ENCODE measurements at places on chromosomes 5 and 9.

GRCh38 chr5:2752821-2753439, 1.5 kb upstream of the IRX2 start:
- DNase-seq: no peak

GRCh38 chr9:6356441-6356840, 28.3 kb downstream of the TPD52L3 start:
- DNase-seq: no peak

- DNase-seq: no peak
These were observed 140.8 kb upstream of the LMX1B start for GRCh38 chr9:126472948-126473298.

- DNase-seq: no peak
These were observed 190.1 kb downstream of the CWC27 start for GRCh38 chr5:64958757-64959391.

DNA sequence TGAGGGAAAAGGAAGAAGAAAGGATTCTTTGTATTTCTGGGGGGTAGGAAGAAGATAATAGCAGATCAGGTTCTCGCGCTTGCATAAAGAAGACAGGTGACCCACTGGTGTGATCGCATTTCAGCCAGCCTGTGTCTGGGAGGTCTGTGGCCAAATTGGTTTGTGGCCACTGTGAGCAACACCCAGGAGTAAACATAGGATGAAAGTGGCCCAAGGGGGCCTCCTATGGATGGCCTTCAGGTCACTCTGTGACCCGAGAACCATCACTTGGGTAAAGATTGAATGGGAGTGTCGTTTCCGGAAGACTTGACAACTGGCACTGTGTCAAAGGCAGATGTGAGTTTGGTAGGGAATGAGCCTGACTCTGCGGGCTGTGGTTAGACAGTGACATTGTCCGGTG, 34.2 kb downstream of the RAI14 start:
- no peak for DNase-seq

GRCh38 chr9:121253821-121254501, 14.0 kb upstream of the GSN start:
- DNase-seq: no peak

DNA sequence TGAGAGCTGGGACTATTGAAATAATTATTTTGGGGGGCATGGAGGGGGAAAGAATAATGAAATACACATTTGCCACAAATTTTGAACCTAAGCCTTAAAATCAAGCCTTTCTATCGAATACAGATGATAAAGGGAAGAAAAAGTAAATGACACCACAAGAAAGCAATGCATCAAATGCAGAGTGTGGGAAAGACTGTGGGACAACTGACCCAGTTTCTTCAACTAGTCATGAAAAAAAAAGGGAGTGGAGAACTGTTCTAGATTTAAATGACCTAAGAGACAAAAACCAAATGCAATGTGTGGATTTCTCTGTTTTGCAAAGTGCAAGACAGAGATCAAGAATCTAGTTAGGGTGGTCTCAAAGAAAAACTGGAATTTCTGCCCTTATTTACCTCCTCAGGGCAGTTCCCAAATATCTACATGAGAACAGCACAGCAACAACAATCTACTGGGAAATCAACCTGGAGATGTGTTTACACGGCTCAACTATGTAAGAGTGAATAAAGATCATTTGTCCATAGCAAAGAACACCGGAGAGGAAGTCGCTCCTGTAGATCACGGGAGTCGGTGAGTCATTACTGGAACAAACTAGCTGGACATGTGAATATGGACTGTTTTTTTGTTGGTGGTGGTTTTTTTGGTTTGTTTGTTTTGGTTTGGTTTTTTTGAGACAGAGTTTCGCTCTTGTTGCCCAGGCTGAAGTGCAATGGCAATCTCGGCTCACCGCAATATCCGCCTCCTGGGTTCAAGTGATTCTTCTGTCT, 145.9 kb downstream of the DROSHA start:
- DNase-seq: no peak

DNA sequence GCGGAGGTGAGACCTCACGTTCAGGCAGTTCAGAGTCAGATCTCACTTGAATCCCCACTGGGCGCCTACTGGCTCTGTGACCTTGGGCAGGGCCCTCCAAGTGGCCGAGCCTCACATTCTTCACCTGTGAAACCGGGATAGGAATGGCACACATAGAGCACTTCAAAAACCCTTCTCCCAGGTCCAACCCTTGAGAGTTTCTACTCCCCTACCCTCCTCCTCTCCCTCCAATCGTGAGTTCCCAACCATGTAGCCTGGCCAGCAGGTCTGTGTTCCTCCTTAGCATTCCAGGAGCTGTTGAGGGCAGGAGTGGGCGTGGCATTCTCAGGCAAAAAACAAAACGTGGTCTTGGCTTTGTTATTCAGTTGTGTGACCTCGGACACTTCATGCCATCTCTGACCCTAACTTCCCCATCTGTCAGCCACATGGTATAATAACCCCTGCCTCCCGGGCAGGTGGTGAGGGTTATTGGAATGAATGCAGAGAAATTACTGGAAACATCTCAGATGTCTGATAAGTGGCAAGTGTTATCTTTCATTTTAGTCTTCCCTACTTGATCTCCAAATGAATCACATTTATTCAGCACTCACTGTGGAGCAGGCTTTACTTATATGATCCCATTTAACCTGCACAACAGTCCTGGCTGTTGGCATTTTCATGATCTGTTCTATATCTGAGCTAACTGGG, 112.8 kb upstream of the BOD1 start:
- no peak for DNase-seq

DNA sequence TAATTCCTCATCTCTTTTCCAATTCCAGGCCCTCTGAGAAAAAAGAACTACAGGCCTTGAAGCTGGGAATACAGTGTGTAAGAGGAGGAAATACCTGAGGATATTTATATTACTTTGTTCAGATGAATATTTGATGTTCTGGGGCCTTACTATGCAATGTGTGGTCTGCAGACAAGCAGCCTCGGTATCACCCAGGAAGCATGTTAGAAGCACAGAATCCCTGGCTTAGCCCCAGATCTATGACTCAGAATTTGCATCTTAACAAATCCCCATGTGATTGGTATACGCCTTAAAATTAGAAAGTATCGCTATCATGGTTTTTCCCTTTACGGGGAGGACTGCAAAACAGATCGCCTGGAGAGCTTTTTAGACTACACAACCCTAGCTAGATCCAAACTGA, 121.0 kb downstream of the JAKMIP2 start:
- no peak for DNase-seq

DNA sequence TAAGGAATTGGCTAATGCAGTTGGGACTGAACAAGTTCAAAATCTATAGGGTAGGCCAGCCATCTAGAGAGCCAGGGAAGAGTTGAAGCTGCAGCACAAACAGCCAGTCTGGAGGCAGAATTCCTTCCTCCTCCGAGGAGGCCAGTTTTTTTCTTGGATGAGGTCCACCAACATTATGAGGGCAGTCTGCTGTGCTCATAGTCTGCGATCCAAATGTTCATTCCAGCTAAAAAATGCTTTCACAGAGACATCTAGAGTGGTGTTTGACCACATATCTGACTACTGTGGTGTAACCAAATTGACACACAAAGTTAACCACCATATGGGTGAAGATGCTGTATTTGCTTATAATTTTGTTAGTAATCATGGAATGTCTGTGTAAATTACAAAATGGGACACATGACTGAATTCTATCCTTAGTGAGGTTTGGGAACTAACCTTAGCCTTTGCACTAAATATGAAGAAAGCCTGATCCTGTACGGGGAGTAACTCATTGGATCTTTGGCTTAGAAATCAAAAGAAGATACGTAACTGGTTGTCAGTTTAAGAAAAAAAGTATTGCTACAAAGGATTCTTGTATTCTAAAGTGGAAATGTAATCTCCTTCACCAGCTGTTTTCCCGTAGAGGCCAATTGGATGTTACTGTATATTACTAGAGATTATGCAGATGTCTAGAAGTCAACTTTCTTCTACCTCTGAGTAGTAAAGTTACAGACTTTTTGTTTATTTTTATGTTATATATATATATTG, 70.6 kb downstream of the SPIN1 start:
- DNase-seq: no peak

DNA sequence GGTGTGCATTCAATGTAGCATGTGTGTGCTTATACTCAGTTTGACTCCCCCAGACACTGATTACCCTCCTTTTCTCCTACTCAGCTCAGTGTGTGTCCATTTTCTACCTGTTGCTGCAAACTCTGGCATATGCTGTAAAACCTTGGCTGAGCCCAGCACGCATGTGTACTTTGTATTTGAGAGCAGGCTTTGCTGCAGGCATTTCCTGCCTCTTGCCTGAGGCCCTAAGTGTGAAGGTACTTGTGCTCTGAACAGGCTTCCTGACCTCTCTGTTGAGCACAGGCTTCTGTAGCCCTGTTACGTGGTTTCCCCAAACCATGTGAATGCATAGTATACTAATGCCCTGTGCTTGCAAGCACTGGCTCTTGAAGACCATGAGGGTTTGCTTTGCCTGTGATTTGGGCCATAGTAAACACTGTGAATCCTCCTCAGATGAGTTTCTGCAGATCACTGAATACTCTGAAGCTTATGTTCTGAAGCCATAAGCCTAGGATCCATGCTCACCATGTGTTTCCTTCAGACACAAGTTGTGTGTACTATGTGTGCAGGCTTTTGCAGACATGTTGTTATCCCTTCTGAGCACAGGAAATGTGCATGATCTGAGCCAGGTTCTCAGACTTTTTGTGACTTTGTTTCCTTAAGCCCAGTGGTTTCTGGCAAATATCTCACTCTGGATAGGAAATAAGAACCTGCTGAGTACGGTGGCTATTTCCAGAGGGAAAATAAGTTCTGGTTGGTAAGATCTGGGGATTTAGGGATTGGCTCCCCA, 124.9 kb upstream of the RUSC2 start:
- DNase-seq: no peak

GRCh38 chr5:177403102-177403791, 2.8 kb upstream of the PFN3 start:
- DNase-seq: no peak

GRCh38 chr5:369151-369868, 47.8 kb downstream of the AHRR start:
- peak; percentile 91 for DNase-seq

DNA sequence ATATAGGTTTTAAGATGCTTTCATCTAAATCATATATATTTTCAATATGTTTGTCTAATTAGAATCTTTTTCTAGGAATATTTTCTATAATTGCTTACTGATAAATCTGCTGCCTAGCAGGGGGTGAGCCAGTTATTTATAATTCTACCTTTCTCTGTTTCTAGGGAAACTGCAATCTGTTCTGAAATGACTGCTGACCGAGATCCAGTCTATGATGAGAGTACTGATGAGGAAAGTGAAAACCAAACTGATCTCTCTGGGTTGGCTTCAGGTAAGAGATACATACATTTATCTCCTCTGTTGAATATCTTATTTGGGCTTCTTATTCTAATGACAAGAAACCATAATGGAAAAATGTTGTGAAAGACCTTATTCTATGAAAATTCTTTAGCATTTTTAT, 127.3 kb downstream of the XRCC4 start:
- DNase-seq: no peak

DNA sequence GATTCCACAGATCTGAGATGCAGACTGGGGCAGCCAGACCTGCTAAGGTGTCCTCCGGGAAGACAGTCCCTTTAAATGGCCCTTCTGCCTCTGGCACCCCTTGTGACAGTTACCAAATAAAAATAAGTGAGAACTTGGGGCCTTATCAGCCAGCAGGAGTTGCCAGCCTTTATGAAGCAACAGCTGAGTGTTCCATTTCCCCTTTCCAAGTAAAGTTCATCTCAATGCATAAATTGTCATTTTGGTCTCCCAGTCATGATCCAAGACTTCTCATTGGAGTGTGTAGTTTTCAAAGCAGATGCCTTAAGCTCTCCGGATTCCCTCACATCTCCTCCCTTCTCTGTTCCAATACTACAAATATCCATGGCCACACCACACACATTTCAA, 4.1 kb downstream of the PTCH1 start:
- no peak for DNase-seq

GRCh38 chr9:114462791-114463190, 42.5 kb downstream of the WHRN start:
- DNase-seq: no peak

GRCh38 chr5:40518485-40518917, 161.2 kb upstream of the PTGER4 start:
- no peak for DNase-seq

- DNase-seq: no peak
These were observed 65.1 kb downstream of the YIPF5 start for GRCh38 chr5:144105371-144105770.

Measured in vagina (tissue), 2 donors.